ENCODE measurements at places on chromosomes 16 and 17. TPM values are rescaled to one million over a fixed set of nuclear protein-coding genes. Genes with fewer than 3 reads are reported as not detected.

DNA sequence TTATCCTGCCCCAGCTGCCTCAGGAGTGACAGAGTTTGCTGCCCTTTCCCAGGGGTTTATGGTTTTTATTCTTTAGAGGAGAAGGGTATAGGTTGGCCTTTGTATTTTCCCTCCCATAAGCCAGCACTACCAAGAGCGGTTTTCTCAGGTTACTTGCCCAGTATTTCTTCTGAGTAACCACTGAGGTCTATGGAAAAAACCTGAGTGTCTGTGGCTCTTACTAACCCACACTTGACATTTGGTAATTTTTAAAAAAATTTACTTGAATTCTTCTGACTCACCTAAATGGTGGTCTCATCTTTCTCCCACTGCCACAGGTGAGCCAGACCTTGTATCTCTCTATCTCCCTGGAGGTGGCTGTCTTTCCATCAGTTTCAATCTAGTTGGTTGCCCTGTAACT lies 6.0 kb downstream of the SLC7A6 start:
- no peak for DNase-seq

GRCh38 chr16:86306011-86306644 lies 204.2 kb upstream of the FOXF1 start:
- peak; percentile 29 for DNase-seq

GRCh38 chr16:1108299-1109252 lies 12.5 kb upstream of the C1QTNF8 start:
- no peak for DNase-seq

GRCh38 chr17:56694825-56695224 lies 101.3 kb downstream of the NOG start:
- DNase-seq = peak; percentile 18

NUTF2 gene
- total RNA-seq = 56.5 TPM

FOXJ1 gene
- total RNA-seq = 0.30 TPM

CBX8 gene
- total RNA-seq = 3.4 TPM

ACE gene
- 5.6 TPM for total RNA-seq

CCDC78 gene
- 0.20 TPM for total RNA-seq

DNA sequence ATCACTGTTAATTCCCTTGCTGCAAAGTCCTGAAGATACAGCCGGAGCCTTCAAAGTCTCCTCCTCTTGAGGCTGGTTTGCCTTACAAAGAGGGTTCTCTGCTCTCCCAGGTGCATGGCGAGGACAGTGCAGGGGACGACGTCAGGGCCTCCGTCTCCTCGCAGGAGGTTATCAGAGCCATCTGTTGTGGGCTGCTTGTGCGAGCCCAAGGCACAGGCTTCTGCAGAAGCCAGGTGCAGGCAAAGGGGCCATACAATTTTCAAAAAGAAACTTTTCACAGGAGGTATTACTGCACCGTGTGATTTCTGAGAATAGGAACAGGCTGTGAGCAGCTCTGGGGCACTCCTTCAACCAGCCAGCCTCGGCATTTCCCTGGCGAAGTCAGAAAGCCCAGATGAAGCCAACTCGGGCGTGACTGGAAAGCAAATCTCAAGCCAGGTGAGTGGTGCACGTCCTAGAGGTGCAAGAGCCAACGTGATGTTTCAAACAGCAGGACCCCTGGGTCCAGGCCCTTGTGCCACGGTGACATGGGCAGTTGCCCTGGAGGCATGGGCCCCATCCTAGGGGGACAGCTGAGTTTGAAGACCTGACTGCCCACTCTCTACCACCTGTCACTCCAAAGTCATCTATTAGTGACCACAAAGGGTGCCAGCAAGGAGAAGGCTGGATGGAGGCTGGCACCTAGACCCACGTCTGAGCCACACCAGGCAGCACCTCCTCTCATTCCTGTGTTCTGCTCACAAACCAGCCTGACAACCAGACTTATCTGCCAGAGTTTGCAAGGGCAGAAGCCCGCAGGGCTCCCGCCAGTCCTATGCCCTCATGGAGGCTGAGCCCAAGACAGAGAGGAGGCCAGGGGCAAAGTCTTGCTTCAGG lies 68.6 kb downstream of the SMPD3 start:
- DNase-seq = no peak

DNA sequence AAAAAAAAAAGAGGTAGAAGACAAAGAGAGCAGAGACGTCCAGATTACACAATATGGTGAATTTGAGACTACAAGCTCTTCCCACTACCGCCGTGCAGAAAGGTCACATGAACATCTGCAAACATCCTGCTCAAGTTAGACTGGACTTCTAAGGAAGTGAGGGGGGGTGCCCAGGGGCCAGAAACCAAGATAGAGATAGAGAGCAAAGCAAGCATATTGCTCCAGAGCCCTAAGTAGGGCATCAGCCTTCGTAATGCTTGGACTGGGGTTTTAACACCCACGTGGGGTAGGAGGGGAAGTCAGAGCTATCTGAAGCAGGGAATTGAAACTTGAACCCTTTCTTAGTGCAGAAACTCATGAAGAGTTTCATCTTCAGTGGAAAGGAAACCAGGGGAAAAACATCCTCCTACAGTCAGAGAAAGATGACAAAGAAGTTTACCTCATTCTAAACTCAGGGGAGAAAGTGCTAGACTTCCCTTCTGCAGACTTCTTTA lies 8.7 kb downstream of the CLEC19A start:
- no peak for DNase-seq

UNC45B gene
- total RNA-seq = 13.3 TPM

- peak; percentile 11 for DNase-seq
Measured at GRCh38 chr17:41717408-41718286, 5.5 kb downstream of the GAST start.

- DNase-seq = no peak
Measured at GRCh38 chr16:16164243-16164642, 59.1 kb downstream of the ABCC6 start.

CA5A gene
- not detected for total RNA-seq

DNA sequence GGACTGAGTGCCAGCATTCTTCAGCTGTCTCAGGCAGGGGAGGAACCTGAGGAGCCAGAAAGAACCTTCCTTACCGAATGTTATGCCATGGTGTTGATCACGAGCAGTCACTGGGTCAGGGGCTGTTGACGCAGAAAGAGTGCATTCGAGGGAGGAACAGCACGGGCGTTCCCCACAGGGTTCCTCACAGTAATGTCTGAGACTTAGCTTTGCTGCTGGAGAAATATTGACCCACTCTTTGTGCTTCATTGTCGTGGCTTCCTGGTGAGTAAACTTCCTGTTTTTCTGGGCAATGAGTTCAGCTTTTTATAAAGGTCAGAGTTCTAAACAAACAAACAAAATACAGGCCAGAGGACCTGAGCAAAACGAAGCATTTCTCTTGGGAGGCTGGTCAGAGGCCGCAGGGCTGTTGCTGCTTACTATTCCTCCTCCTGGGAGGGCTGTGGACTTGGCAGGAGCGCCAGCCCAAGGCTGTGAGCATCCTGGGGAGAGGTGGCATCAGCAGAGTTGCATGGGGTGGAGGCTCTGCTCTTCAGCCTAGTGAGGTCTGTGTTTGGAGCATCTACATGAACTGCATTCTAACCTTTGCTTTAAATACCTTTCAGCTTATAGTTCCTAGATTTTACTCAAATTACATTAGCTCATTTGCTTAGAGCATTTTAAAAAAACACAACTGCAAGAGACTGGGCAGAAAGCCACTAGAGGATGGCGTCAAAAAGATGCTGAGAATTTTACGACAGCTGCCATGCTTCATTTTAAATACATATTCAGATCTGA lies 143.1 kb upstream of the CACNG5 start:
- DNase-seq = no peak

DNA sequence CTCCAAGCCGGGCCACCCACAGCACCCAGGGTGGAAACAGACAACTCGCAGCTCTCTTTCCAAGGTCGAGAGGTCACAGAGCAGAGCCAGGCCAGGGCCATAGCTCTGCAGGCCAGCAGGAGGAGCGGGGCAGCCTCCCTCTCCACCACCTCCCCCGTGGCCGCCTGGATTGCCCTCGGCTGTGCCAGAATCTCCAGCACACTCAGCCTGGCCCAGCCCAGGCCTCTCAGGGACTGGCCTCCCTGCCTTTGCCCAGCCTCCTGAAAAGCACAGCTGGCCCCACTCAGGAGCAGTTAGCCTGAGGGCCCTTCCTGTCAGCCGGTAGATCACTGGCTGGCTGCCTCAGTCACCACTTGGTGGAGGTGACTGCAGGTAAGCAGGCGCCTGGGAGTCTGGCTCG lies 85.8 kb upstream of the SEC14L1 start:
- no peak for DNase-seq

DNA sequence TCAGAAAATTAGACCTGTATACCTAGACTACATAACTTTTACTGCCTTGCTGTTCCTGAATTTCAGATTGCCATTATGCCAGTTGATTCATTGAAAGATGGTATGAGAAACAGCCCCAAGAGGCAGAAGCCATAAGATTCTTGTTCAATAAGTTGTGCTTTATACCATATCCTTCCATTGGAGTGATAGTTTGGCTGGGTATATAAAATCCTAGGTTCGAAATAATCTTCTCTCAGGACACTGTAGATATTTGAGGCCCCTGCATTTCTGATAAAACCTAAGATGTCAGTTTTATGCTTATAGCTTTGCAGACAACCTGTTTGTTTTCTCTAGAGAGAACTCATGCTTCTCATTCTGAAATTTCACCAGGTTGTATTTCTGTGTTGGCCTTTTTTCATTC lies 9.6 kb upstream of the SDK2 start:
- no peak for DNase-seq

DNA sequence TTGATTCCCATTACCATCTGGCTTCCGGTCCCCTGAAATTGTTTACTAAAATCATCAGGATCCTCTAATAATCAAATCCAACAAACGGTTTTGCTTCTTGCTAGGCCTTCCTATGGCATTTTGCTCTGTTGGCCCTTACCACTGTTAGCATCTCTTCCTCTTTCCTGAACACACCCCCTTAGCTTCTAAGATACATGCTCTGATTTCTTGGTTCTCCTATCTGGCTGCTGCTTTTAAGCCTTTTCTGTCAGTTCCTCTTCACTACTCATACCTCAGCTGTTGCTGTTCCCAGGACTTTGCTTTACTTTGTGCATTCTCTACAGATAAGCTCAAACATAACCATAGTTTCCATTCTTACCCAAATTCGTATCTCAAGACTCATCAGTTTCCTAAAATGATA lies 11.4 kb downstream of the CAPNS2 start:
- DNase-seq = no peak

DNA sequence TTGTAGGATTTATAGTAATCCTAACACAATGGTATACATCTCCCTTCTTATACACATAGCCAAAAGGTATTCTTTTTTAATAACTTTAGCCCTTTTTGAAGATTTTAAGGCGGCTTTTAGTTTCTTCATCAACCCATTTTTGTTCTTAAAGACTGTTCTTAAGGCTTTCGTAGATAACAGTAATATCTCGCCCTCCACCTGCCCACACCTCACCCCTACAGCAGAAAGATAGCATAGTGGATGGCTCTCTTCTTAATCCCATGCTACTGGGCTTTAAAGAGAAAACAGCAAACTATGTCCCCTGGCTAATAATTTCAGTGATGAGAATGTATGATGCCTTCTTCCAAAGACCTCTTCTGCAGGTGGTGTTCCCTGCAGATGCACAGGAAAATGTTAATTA lies 8.6 kb downstream of the IGSF6 start:
- no peak for DNase-seq

DNA sequence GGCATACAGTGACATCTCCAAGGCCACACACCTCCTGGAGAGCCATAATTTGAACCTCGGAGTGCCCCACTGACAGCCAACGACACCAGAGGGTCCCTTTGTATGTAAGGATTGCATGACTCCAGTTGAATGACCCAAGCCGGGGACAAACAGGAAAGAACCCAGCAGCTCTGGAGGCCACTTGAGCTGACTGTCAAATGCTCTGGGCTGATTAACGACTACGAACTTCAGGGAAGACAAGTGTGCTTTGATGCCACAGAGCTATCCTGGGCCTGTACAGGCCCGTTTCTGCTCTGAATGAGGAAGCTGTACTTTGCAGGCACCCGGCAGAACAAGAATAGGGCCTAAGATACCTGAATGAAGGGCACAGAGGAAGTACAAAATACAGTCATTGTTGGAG lies 404.6 kb downstream of the SLC39A11 start:
- DNase-seq = no peak

DNA sequence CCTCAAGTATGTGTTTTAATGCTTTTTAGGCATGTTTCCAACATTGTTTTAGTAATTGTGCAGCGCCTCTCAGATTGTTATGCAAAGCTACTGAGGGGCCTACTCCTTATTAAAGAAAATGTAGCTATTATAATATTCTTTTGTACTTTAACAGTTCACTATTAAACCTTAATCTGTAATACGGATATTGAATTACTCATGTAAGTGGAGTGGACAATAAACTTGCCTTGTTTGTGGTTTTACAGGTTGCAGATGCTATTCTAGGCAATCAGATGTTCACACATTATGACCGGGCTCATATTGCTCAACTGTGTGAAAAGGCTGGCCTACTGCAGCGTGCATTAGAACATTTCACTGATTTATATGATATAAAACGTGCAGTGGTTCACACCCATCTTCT lies 41.0 kb downstream of the PTRH2 start:
- no peak for DNase-seq

- no peak for DNase-seq
Measured at GRCh38 chr16:31118223-31119155, 1.0 kb downstream of the KAT8 start.

OR2C1 gene
- total RNA-seq = 0.30 TPM

SYCE1L gene
- 0.99 TPM for total RNA-seq

HBA1 gene
- total RNA-seq = 3,010 TPM

- DNase-seq = peak; percentile 40
Measured at GRCh38 chr17:38870259-38871165, 654 bp downstream of the LASP1 start.

DNA sequence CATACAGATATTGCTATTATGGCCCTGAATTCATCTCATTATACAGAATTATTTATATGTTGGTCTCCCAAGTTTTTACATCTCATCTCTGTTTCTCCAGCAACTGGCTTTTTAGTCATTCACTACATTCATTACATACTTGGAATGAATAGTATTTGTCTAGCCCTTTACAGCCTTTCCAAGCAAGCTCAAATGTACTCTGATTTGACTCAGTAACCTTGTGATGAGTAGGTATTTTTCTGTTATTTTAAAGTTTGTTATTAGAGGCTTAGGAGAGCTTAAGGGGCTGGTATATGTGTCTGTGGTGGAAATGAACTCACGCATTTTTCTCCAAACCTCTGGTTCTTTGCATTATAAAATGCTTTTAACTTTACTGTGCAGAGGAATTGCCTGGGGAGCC lies 224.7 kb downstream of the SNX29 start:
- no peak for DNase-seq

- DNase-seq = no peak
Measured at GRCh38 chr17:40329839-40330794, 21.1 kb downstream of the RARA start.

DNA sequence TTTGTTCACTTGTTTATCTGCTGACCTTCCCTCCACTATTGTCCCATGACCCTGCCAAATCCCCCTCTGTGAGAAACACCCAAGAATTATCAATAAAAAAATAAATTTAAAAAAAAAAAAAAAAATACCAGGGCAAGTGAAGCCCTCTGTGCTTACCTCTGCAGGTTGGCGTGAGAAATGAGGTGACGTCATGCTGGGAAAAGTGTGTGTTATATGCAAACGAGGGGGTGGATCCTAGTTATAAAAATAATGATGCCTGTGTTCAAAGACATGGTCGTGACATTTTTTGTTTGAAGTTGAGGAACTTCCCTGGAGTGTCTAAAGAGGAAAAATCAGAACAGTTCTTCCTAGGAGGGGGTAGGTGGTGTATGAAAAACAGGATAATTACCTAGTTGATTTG lies 20.2 kb downstream of the TMC7 start:
- DNase-seq = no peak
